Stimulated activated CD8-positive, alpha-beta memory T cell treated with anti-CD3 and anti-CD28 coated beads, Interleukin-4, amount 100 ng/mL, for 1 hour (primary cell): ENCODE measurements at places on chromosomes 4 and X.

GRCh38 chr4:75698162-75698962 lies 25.2 kb upstream of the G3BP2 start:
- no peak for DNase-seq

DNA sequence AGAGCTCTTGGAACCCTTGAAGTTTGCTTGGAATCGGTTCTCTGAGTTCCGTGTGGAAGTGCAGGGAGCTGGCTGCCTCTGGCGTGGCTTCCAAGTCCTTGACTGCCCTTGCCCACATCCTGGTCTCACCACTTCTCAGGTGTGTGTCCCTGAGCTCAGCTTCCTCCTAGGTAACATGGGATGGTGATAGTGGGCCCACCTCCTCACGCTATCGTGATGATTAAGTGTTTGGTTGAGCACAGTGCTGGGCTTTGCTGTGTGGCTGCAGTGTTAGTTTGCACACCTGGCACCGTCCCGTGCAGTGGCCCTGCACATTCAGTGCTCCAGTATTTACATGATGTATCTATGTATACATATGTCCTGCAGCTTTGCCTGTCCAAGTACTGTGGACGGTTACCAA lies 81.5 kb downstream of the CLDN34 start:
- DNase-seq: no peak

DNA sequence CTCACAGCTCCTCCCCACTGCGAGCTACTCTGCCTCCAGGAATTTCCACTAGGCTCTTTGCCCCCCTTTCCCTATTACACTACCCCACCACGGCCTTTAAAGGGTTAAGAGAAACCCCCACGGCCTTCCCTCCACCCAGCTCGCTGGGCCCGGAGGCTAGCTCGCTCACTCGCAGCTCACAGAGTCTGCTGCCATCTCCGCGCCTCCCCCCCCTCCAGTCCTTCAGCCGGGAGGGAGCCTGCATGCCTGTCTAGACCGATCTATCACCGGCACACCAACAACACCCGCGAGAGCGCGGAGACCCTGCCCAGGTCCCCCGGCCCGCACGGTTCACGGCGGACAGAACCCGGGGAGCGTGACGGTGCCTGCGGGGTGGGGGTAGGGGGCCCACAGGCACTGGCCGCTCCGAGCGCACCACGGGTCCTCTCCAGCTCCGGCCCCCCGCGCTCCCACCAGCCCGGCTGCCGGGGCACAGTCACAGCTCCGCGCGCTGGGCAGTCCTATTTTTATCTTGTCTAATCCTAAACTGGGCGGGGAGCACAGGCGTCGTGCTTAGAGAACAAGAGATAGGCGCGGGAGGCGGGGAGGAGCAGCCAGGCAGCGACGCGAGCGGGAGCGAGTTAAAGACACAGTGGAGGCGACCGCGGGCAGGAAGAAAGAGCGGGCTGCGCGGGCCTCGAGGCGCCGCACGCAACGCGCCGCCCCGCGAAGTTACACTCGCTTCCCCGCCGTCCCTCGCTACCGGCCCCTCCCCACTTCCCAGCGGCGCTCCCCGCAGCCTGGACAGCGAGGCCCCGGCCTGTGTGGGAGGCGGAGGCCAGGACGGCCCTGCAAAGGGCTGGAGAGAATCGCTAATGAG lies 3.5 kb downstream of the BCOR start:
- DNase-seq: no peak

GRCh38 chr4:110449947-110450346 lies 26.0 kb upstream of the ENPEP start:
- no peak for DNase-seq

GRCh38 chrX:150229481-150229880 lies 133.6 kb upstream of the MAMLD1 start:
- DNase-seq: no peak

- DNase-seq: no peak
These were observed 4.8 kb downstream of the USP38 start for GRCh38 chr4:143189528-143189927.

DNA sequence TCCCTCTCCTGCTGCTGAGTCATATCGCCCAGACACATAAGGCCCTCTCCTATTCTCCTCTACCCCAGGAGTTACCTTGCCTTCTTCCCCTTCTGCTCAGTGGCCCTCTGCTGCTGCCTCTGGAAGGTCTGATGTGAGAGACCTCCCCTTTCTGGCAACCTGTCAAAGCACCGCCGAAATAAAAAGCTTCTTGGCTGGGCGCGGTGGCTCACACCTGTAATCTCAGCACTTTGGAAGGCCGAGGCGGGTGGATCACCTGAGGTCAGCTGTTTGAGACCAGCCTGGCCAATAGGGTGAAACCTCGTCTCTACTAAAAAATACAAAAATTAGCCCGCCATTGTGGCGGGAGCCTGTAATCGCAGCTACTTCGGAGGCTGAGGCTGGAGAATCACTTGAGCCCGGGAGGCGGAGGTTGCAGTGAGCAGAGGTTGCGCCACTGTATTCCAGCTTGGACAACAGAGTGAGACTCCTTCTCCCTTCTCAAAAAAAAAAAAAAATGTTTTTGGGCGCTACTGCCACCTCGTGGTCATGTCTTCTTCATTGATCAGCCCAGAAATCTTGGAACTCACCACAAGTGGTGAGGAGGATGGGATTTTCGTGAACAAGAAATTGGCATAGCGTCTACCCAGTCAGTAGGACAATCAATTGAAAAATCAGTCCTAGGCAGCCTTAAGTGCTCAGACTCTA lies 8.6 kb upstream of the ZXDA start:
- no peak for DNase-seq

DNA sequence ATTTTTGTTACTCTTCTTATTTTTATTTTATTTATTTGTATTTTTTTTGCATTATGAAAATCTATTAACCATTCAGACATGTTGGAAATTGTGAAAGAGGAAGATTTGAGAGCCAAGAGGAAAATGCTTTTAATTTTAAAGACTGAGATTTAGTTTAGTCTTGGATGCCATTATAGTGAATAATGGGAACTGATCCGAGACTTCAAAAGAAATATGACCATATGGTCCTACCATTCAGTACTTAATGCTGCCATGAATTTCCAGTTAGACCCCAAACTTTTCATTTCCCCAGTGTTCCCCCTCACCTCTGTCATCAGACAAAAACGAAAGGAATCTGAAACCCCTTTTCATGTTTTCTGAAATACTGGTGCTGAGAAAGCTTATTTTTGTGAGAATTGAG lies 95.5 kb downstream of the TENM3 start:
- no peak for DNase-seq

DNA sequence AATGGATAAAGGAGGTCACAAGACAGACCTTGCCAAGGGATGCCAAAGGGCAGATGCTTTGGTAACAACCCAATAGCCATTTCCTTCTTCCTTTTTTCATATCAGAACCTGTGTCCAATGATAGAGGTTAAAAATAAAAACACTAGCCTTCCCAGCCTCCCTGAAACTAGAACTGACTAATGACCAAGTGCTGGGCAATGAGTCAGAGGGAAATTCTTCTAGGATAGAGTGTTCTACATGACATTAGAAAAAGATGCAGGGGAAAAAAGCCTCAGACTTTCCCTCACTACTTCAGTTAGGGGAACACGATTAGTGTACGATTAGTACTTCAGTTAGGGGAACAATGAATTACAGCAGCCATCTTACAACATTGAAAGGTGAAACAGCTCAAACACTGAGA lies 29.3 kb upstream of the FAM47C start:
- no peak for DNase-seq

DNA sequence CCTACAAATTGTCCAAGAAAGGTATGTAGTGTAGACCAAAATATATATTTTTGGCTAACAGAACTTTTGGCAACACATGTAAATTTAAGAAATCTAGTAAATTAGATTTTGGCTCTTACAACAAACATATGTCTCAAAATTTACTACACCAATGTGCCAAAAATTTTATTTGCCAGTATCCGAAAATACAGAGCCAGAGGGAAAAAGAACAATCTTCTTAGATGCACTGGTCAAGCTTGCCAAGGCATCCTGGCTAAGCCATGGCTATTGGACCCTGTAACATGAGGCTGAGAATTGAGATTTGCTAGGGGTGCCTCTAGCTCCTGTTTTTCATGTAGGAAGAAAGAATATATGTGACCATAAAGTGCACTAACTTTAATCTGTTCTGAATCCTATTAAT lies 91.8 kb downstream of the GABRG1 start:
- DNase-seq: no peak

GRCh38 chrX:48616576-48616975 lies 19.3 kb downstream of the WDR13 start:
- no peak for DNase-seq

- DNase-seq: no peak
These were observed 1587.9 kb upstream of the ADGRL3 start for GRCh38 chr4:59612235-59612634.

GRCh38 chr4:8419222-8420041 lies 21.1 kb downstream of the ACOX3 start:
- DNase-seq: no peak

DNA sequence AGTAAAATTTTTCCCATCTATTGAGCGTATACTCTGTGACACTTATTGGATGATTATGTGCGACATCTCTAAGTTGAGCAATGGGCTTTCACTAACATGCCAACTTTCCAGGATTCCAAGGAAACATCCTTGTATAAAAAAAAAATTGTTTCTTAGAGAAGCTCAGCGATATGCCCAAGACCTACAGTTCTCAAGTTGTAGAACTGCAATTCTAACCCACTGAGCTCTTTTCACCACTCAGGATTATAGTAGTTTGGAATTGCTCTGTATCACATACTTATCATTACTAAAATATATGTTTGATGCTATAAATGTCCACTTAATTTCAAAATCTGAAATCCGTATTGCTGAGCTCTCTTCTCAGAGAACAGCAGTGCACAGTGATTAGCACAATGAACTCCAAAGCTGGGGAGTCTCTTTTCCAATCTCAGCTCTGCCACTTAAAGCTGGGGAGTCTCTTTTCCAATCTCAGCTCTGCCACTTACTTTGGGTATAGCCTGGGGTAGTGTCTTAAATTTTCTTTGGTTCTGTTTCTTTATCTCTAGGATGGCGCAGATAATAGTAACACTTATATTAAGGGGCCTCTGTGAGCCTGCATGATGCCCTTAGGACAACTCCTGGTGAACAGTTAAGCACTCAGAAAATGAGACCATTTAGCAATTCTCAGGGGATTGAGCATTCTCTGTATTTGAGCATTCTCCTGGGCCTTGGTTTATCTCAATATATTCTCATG lies 1722.2 kb upstream of the AGA start:
- DNase-seq: no peak

DNA sequence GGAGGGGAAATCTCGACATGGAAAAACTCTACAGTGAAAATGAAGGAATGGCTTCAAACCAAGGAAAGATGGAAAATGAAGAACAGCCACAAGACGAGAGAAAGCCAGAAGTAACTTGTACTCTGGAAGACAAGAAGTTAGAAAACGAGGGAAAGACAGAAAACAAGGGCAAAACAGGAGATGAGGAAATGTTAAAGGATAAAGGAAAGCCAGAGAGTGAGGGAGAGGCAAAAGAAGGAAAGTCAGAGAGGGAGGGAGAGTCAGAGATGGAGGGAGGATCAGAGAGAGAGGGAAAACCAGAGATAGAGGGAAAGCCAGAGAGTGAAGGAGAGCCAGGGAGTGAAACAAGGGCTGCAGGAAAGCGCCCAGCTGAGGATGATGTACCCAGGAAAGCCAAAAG lies 1.3 kb downstream of the TCEAL4 start:
- no peak for DNase-seq

DNA sequence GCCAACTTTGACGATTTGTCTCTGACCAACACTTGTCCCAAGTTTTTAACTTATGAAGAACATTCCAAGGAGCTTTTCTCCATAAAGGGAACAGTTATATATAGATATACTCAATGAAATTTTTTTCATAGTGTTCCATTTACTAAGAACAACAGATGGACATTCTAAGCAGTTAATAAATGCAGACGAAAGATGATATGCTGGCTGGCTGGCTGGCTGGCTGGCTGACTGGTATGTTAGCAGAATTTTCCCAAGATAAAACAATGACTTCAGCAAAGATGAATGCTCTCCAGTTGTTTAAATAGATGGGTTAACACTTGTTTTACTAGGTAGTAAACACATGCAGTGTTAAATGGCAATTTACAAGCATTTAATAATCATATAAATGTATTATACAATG lies 62.2 kb downstream of the SPANXN3 start:
- DNase-seq: no peak

- DNase-seq: no peak
These were observed 1.3 kb upstream of the MAMLD1 start for GRCh38 chrX:150361777-150362351.

DNA sequence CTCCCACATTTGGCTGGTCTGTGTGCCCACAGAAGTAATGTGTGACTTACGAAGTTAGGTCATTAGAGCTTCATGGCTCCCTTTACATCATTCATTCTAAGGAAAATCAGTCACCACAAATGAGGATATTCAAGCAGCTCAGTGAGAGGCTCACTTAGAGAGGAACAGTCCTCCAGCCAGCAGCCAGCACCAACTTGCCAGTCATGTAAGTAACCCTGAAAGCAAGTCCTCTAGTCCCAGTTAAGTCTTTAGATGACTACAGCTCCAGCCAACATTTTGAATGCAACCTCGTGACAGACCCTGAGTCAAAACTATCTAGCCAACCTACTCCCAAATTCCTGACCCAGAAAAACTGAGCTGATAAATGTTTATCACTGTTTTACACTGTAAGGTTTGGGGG lies 71.3 kb downstream of the LRBA start:
- no peak for DNase-seq

DNA sequence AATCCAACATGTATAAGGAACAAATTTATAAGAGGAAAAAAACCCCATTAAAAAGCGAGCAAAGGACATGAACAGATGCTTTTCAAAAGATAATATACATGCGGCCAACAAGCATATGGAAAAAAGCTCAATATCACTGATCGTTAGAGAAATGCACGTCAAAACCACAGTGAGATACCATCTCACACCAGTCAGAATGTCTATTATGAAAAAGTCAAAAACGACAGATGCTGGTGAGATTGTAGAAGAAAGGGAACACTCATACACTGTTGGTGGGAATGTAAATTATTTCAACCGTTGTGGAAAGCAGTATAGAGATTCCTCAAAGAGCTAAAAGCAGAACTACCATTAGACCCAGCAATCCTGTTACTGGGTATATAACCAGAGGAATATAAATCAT lies 465.4 kb downstream of the TMA16 start:
- no peak for DNase-seq

- DNase-seq: no peak
These were observed 129.8 kb downstream of the GUCY2F start for GRCh38 chrX:109352066-109352588.

DNA sequence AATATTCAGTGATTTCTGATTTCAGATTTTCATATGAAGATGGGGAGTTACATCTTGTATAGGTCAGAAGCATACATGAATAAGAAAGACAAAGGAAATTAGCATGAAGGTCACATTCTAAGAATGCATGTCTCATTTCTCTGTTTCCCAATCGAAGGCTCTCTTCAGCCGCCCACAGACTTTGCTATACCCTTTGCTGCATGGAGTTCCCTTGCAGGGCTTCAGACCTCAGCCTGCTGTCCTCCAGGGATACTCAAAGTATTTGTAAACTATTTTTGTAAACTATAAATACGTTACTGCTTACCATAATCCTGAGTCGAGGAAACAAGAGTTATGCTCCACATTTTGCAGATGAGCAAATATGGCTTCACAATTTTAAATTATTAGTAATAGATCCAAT lies 738.4 kb downstream of the PCDH18 start:
- DNase-seq: no peak
